ENCODE measurements at places on chromosomes 11 and 22. TPM values are rescaled to one million over a fixed set of nuclear protein-coding genes. Genes with fewer than 3 reads are reported as not detected.

Gene NXPE4
- not detected for total RNA-seq

Gene THYN1
- 30.1 TPM for total RNA-seq

DNA sequence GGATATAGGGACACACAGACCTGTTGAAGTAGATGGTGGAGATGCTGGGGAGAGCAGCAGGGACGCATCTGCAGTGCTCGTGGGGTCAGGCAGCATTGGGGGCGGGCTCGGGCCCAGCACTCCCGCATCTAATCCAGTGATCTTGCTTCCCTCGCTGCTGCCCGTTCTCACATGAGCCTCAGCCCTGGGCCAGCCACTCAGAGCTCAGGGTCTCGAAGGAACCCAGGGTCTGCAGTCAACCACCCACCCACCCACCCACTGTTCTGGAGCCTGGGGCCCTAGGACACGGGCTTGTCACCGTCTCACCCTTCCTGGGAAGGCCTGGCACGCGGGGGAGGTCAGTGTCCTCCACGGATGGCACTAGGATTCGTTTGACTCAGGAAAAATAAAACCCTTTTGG is 406.0 kb downstream of the TBC1D22A start:
- DNase-seq = no peak

GRCh38 chr11:115545581-115546210 is 41.5 kb upstream of the CADM1 start:
- no peak for DNase-seq

Gene NPTXR
- 4.2 TPM for total RNA-seq

GRCh38 chr11:37788141-37788877 is 1190.3 kb upstream of the RAG2 start:
- no peak for DNase-seq
